CD8-positive, alpha-beta T cell (primary cell): ENCODE measurements at places on chromosomes 1 and 21. TPM values are rescaled to one million over a fixed set of nuclear protein-coding genes. Genes with fewer than 3 reads are reported as not detected.

Gene F13B
- total RNA-seq, result not detected

Gene GPR25
- total RNA-seq, result 0.83 TPM

Gene MFAP2
- not detected for total RNA-seq

Gene CLCA1
- total RNA-seq, result not detected

Gene EIF4G3
- 19.6 TPM for total RNA-seq

Gene PTGER3
- total RNA-seq, result not detected

Gene WNT3A
- total RNA-seq, result 0.14 TPM

Gene OPRD1
- not detected for total RNA-seq

Gene IL24
- not detected for total RNA-seq

Gene FABP3
- total RNA-seq, result not detected

Gene RXRG
- not detected for total RNA-seq

Gene LY9
- 103 TPM for total RNA-seq

Gene TRIM58
- not detected for total RNA-seq

Gene GIPC2
- total RNA-seq, result not detected

Gene KAZN
- total RNA-seq, result not detected

Gene SYTL1
- 103 TPM for total RNA-seq

Gene FCRL4
- not detected for total RNA-seq

Gene RAB3B
- total RNA-seq, result not detected

Gene LRIG2
- 13.1 TPM for total RNA-seq

Gene CYP4B1
- not detected for total RNA-seq

Gene RPE65
- total RNA-seq, result not detected

Gene A3GALT2
- not detected for total RNA-seq

Gene NECTIN4
- not detected for total RNA-seq

Gene CD1C
- not detected for total RNA-seq

Gene LRRC71
- total RNA-seq, result not detected

Gene LYPD8
- not detected for total RNA-seq

Gene ILF2
- 156 TPM for total RNA-seq

Gene S100A7
- total RNA-seq, result not detected

Gene GBP3
- 18.6 TPM for total RNA-seq

Gene UTS2
- 0.31 TPM for total RNA-seq

Gene EXO1
- total RNA-seq, result 2.4 TPM

Gene XCL1
- total RNA-seq, result 5.3 TPM

Gene VANGL2
- not detected for total RNA-seq

Gene AMY1A
- not detected for total RNA-seq

Gene CDC14A
- 136 TPM for total RNA-seq

Gene KLHDC9
- total RNA-seq, result not detected

Gene CAMK1G
- total RNA-seq, result not detected

Gene OR14K1
- total RNA-seq, result not detected

Gene FCGR3A
- total RNA-seq, result 1.00 TPM

Gene RBP7
- total RNA-seq, result not detected
